Tongue (tissue), 3 donors: ENCODE measurements at places on chromosomes 7 and 10. TPM values are rescaled to one million over a fixed set of nuclear protein-coding genes. Genes with fewer than 3 reads are reported as not detected.

ZNF853 gene
- total RNA-seq = 26.1 TPM

FAM24B gene
- total RNA-seq = 7.5 TPM

DNA sequence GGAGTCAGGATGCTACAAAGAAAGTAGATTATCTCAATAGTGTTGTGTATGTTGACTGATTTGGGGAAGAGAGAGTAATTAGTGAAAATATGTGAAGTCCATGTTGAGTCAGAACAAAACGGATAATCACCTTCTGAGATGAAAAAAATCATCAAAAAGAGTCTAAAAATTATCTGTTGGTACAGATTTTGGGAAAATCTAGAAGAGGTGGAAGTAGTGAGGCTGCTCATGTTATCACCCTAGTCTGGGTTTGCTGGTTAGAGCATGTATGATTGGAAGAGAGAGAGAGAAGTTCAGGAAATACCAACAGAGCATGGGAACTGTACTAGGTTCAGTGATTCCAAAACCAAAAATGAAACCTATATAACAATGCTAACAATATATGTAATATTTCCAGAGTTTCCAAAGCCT is 12.3 kb downstream of the RPA3 start:
- no peak for DNase-seq

- DNase-seq = no peak
Observed at GRCh38 chr10:101843032-101844021, at the start of gene KCNIP2. Gene KCNIP2, minus strand, starts transcription at chr10:101843800. Its CDS starts 232 bp downstream, at chr10:101843568.

DNA sequence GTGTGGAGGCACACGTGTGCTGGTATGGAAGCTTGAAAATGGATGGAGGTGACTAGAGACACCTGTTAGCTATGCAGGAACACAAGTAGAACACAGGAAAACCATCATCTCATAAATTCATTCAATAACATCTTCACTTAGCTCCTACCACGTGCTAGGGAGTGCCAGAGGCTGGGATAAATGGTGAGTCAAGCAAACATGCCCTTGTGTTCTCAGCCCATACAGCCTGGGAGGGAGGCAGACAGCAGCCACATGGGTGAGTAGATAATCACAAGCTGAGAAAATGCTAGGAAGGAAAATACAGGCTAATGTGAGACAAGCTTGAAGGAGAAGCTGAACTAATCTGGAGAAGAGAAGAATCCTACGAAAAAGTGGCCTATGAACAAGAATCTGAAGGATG is 468.0 kb upstream of the ZMIZ1 start:
- DNase-seq = no peak

DNA sequence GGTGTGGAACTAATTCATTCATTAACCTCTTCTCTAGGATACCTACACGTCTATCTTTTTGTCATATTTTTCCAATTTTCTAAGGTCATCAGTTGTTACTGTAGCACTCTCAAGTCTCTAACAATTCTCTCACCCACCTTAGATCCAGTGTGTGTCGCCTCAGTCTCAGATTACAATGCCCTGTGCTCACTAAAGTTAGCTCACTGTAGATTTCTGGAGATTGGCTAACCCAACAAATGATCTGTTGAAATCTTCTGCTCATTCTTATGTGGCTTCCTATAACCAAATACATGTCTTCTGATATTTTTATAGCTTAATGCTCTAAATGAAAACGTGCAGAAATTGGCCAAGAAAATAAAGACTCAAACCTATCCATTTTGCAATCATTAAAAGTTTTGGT is 142.6 kb downstream of the SLC25A13 start:
- DNase-seq = no peak

GRCh38 chr7:33509206-33509605 is 379.8 kb downstream of the BBS9 start:
- DNase-seq = no peak

- peak; percentile 65 for DNase-seq
Observed at GRCh38 chr10:49023752-49024151, 84.1 kb upstream of the LRRC18 start.

GRCh38 chr10:113129117-113129516 is 179.1 kb downstream of the TCF7L2 start:
- DNase-seq = no peak

GRCh38 chr7:1059200-1060091 is 15.1 kb downstream of the GPR146 start:
- DNase-seq = peak; percentile 82

- no peak for DNase-seq
Observed at GRCh38 chr7:134667899-134668298, 21.2 kb downstream of the BPGM start.

DNA sequence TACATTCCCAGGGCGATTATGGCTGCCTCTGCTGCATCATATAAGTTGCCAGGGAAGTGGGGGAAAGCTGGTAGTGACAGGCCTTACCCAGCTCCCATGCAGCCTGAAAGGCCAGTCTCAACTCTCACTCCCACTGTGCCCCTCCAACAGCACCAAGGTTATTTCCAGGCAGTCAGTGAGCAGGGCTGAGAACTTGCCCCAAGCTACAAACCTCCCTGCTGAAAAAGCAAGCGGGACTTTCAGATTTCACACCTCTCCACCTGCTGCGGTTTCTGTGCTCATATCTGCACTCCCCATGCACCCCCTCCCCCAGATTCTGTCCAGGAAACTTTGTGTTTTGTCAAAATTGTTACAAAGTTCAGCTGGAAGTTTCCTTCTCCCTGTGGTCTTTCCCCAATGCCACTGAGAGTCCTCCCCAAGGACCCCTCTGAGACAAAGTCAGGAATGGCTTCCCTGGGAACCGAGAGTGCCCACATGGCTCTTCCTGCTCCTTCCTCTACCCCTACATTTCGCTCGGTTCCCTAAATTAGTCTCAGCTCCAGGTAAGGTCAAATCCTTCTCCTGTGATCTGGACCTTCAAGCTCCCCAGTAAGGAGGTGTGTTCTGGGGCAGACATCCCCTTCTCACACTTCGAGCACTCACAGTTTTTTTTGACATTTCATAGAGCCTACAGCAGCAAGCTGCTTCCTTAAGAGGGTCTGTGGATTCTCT is 25.3 kb upstream of the WNT2 start:
- no peak for DNase-seq

- no peak for DNase-seq
Observed at GRCh38 chr7:105017657-105018365, 3.8 kb downstream of the KMT2E start.

- no peak for DNase-seq
Observed at GRCh38 chr7:106737202-106737562, 76.2 kb upstream of the CCDC71L start.
